Cortex of kidney (tissue), 1 donor: ENCODE measurements at places on chromosomes 7 and 10.

- DNase-seq: no peak
Measured at GRCh38 chr7:151859111-151859947, 17.6 kb downstream of the PRKAG2 start.

DNA sequence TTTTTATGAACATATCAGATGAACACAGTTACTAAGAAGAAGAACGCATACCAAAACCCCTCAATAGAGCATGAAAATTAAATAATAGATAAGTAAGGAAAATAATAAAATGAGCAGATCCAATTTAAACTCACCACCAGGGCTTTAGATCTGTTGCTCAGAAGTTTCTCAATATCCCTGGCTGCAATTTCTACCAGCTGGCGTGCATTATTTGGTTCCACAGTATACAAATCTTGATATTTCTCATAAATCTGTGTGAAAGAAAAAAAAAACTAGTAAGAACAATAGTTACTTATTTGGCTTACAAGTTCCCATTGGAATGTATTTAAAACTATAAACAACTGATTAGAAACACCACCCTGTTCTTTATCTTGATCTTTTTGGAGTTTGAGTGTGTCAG is 108.6 kb downstream of the CACNA2D1 start:
- no peak for DNase-seq

- no peak for DNase-seq
Measured at GRCh38 chr10:14728346-14728745, 46.4 kb downstream of the FAM107B start.

- no peak for DNase-seq
Measured at GRCh38 chr7:125127304-125127703, 197.7 kb upstream of the POT1 start.

DNA sequence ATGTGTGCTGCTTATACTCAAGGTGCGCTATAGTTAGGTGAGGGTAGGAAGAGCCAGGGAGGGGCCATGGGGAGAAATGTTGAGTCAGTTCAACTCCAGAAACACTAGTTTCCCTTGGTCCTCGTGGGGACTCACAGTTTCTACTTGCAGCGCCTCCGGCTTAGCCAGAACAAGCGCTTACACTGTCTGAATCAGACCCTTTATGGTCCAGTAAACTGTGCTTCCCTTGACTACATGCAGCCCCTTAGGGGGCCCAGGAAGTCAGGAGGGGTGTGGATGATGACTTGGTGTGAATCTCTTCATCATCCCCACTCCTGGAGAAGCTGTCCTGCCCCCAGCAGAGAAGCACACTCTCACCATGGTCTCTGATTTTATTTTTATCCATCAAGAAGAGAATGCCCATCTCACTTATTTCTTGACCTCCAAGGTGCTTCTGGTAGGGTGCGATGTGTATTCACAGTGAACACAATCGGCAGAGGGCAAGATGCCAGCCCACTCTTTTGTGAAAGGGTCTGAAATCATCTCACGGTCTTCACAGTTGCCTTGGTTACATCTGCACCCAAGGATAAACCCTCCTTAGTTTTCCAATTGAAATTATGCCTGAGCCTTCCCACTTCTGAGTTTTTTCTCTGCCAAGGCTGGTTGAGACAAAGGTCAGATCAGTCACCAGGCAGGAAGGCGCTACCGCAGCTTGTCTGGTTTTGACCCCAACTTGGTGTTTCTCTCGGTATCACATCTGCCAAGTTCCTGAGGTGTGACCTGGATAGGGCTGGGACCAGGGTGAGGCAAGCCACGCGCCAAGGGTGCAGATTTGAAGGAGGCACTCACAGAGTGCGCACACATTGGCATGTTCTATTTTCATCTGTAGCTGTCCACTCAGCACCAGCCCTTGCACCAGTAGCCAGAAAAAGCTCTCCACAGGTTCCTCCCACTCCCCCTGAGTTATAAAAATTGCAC is 62.7 kb upstream of the LRRC4 start:
- DNase-seq: no peak

DNA sequence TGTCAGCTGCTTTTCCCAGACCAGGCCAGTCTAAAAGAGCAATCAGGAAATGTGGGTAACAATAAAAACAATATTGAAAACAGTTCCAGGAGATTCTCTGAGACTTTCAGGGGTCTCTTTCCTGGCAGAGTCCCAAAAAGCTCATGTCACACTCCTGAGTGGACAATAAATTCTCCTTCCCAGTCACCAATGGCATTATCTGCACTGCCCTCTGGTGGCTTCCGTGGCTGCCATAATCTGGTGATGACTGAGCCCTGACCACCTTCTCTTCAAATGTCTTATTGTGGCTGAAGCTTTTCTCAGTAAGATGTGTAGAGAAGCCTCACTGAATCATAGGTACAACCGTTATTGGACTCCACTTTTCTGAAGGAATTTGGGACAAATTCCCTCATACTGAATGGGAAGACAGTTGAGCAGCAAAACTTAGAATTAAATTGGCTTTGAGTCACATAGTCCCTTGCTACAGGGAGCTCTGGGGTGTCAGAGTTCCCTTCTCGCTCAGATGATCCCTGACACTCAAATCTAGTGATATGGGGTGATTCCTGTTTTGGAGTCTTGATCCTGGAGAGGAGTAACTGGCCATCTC is 24.4 kb upstream of the ASAH2 start:
- DNase-seq: no peak

GRCh38 chr7:100101016-100101862 is at the start of the genes AP4M1 and MCM7:
Gene AP4M1, plus strand, starts transcription at chr7:100101643. Its CDS starts 72 bp downstream, at chr7:100101715.
Gene MCM7, minus strand, starts transcription at chr7:100101397. Its CDS starts 103 bp downstream, at chr7:100101294.
- peak; percentile 82 for DNase-seq

- DNase-seq: no peak
Measured at GRCh38 chr10:100779329-100779728, 33.9 kb downstream of the PAX2 start.

DNA sequence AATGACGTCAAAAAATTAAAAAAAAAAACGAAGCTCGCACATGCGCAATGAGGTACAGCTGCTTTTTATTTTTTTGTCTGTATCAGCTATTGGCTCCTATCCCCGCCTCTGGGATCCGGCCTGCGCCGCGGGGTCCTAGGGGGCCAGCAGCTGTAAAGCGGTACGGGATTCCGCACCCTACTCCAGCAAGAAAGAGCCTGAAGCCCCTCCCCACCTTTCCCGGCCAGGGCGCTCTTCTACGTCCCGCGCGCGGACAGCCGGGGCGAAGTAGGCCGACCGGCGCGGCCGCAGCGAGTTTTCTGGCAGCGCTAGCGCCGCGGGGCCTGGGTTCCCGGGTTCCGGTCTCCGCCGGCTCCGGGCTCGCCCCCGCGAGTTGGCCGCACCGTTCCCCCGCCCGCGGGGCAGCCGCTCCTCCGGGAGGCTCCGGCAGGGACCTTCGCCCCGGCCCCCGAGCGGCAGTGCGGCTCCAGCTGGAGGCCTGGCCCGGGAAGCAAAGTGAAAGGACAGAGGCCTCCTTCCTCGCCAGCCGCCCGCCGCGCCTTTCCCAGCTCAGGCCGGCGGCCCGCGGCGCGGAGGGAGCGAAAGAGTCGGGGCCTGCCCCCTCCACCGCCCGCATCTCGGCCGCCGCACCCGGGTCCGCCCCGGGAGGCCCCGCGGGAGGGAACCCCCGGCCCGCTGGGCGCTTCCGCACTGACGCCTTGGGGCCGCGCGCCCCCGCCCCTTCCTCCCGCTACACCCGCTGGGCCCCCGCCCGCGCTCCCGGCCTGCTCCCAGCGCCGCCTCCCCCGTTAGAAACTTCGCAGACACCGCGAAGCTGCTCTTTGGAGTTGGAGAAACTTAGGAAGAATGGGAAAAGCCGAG is 4.7 kb upstream of the SPAG6 start:
- peak; percentile 22 for DNase-seq

GRCh38 chr7:132131196-132131595 is 445.1 kb downstream of the PLXNA4 start:
- no peak for DNase-seq

GRCh38 chr7:106222545-106222944 is 62.2 kb downstream of the NAMPT start:
- no peak for DNase-seq

DNA sequence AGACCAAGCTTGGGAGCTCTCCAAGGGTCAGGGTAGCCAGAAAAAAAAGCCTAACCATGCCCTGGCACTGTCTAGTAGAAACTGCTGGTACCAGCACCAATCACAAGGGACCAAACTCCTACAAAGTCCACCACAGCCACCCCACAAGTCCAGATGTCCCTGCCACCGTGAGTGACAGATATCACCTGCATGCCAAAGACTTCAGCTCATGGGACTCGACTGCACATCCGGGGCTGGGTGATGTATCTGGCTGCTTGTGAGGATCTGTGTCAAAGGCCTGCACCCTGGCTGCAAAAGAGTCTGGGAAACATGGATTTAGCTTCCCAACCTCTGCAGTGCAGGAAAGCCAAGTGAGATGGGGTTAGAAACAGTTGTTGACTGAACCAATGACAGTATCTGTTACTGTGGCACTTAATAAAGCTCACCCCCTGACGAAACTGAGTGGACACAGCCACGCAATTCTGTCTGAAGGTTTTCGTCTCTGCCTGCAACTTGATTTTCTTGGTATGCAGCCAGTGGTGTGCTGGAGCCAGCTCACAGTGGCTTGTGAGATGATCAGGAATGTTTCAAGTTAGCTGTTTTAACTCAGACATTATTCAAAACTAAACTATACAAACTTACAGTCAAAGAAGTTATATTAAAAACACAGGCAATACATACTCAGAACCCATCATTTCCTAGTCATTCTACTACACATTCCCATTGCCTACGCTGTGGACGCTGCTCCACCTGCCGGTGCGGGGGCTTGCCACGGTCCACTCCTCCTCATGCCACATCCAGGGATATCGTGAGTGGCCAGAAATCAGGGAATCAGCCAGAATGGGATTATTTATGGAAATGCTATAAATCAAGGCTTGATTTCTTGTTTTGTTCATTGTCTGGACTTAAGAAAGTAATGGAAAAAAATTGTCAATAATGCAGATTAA is 9.2 kb downstream of the ZNF488 start:
- no peak for DNase-seq

- DNase-seq: no peak
Measured at GRCh38 chr7:129684777-129685176, 73.3 kb downstream of the NRF1 start.

- no peak for DNase-seq
Measured at GRCh38 chr10:131071721-131072120, 239.8 kb downstream of the TCERG1L start.

GRCh38 chr10:75011221-75011620 is 100.2 kb upstream of the SAMD8 start:
- no peak for DNase-seq

DNA sequence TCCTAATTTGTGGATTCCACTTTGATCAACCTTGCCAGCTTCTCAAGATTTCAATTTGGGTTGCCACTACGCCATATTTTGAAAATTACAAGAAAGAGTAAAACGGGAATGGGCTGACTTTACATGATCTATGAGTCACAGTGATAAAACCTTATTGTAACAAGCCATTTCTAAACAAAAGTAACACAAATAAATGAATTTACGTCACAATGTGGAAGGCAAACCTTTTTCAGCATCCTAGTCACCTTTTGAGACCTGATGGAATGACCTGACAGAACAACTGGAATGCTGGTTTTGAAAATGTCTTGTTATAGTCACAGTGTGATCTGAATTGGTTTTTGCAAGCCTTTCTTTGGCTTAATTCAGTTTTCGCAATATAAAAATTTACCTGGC is 85.9 kb downstream of the CDK6 start:
- no peak for DNase-seq

DNA sequence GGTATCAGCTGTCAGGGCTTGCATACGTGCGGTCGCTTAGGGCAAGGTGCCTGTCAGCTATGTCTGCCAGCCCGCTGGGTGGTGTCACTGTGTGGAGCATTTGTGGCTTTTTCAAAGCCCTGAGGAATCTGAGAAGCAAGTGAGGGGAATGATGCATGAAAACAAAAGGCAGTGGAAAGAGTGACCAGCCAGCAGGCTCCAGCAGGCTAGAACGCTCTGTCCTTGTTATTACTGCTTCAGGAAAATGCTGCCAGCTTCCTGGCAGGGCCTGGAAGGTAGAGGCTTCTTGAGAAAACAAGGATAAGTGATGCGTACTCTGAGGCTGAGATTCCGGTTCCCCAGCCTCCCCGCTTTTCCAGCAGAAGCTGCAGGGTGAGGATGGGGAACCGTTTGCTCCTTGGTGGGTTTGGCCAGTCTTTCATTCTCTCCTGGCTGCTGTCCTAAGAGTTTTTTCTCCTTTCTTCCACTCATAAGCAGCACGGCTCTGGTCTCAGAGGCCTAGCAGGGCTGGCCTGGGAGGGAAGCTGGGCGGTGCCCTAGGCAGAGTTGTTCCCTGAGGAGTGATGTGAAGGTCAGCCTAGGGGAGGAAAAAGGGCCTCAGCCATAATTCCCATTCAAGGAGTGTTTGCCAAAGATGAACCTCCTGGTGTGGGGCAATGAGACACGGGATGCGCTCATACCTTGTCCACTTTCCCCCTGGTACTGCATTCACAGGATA is 42.8 kb upstream of the MKLN1 start:
- DNase-seq: no peak

GRCh38 chr10:119677126-119677525 is 25.9 kb downstream of the BAG3 start:
- no peak for DNase-seq

DNA sequence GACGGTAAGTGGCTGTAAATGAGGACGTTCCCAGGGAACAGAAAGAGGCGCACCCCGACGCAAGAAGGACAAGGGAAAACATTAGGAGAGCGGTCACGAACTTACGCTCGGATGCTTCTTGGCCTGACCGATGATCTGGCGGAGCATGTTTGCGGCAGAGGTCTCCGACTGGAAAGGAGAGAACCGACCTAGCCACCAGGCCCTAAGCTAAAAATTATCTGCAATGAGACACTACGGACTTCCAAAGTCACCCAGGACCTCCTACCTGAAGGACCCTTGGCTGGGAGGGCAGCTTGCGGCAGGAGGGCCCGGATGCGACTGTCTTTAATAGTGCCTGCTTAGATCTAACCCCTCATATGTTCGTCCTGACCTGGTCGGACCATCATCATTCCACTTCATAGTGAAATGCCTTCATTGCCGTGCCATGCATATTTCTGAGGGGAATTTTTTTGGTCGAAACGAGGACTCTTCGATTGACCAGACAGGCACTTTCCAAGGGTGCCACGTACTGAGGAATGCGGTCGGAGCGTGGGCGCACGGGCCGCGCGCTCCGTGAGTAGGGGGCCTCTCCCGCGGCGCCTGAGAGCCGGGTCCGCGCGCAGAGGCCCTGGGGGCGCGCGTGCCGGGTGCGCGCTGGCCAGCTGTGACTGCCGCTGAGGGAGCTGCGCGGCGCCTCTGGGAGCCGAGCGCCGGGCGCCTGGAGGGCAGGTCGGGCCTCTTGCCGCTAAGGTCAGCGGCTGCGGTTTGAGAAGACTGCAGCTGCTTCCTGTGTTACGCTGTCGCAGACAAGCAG is 33.6 kb upstream of the PHF14 start:
- DNase-seq: peak; percentile 65
